ENCODE measurements at places on chromosomes 3 and 15. TPM values are rescaled to one million over a fixed set of nuclear protein-coding genes. Genes with fewer than 3 reads are reported as not detected.

The ELP6 gene
- total RNA-seq: 40.5 TPM

The ATP13A5 gene
- not detected for total RNA-seq

The PLA2G4D gene
- not detected for total RNA-seq

The HIGD2B gene
- total RNA-seq: 0.22 TPM

The ADPRH gene
- 1.2 TPM for total RNA-seq

The MASP1 gene
- total RNA-seq: not detected

The MAGI1 gene
- total RNA-seq: 0.05 TPM

The CTXND1 gene
- not detected for total RNA-seq
